ENCODE measurements at places on chromosomes 5 and 9.
A peak's percentile ranks its signal among the peaks of the same experiment; 100 is the strongest.

DNA sequence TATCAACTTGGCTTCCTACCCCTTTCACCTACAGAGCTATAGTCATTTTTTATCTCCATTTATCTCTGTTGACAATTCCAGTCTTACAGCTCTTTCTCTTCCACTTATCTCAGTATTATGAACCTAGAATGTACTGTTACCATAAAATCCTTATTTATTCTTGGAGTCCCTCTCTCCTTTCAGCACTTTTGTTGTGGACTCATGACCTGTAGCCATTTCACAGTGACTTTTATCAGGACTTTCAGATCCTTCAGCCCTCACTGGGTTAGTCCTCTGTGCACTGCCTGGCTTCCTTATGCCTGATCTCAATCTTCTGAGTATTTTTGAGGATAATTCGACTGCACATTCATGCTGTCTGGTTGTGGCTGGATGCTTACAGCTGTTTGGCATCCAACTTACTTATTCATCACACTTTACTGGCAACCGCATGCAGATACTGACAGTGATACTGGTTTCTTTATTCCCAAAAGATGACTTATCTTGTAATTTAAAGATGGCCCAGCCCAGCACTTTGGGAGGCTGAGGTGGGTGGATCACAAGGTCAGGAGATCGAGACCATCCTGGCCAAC is 293.3 kb downstream of the MAN2A1 start:
- DNase-seq, result no peak

DNA sequence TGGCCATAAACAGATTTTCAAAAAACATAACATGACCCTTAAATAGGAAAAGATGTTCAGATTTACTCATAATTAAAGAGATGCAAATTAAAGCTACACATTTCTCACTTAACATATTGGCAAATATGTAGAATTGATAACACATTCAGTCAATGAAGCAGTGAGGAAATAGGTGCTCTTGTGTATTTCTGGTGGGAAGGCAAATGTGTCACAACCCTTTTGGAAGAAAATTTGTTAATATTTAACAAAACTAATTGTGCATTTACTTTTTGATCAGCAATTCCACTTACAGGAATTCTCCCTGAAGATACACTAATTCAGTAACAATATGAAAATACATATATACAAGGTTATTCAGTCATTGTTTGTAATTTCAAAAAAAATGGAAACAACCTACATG is 68.1 kb downstream of the FBXW11 start:
- no peak for DNase-seq

GRCh38 chr9:1960342-1961042 is 54.7 kb upstream of the SMARCA2 start:
- no peak for DNase-seq

DNA sequence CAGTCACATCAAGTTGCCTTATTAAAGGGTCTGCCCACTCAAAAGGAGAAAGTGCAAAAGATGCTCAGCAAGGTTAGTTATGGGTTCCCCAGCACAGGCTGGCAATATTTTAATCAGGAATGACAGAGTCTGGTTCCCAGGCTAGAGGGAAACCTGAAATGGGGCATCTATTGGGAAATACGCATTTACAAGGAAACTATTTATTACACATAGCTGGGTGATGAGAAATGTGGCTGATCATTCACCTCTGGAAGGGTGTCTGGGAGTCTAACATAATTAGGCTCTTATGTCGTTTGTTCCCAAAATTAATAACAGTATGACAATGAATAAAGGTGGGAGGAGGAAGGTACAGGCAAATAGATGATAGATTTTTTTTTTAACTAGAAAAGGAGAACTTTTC is 314.7 kb downstream of the ENC1 start:
- no peak for DNase-seq

GRCh38 chr5:89498699-89499098 is 615.7 kb upstream of the MEF2C start:
- no peak for DNase-seq

DNA sequence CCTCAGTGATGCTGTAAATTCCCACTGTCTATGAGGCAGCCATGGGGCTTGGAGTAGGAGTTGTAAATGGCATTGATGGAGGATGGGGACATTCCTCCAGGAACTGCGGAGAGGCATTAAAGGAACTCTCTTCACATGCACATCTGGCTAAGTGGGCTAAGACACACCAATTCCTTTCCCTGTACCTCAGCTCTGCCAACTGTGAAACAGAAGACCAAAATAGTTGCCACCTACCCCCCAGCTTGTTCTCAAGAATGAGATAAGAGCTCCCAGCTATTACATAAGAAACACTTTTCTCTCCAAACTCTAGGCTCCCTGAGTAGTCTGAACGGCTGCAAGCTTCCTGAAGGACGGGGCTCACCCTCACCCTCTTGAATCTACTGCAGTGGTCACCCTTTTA is 144.6 kb upstream of the SLC30A5 start:
- no peak for DNase-seq

DNA sequence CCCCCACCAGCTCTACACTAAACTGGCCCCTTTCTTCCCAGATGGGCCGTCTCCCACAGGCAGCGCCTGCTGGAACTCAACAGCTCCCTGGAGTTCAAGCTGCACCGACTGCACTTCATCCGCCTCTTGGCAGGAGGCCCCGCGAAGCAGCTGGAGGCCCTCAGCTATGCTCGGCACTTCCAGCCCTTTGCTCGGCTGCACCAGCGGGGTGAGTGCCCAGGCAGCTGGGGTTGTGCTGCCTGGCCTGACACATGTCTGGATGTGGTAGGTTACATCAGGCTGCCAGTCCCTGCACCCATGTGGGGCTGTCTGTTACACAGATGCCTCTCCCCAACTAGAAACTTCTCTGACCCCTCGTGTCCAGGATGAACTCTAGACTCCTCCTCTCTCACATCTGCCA is 9.8 kb downstream of the NHP2 start:
- DNase-seq, result no peak

GRCh38 chr9:35675732-35676392 is 2.1 kb downstream of the CA9 start:
- DNase-seq, result peak; percentile 91

Measured in glutamatergic neuron (in vitro differentiated cells).